Bronchial epithelial cell (primary cell): ENCODE measurements at places on chromosomes 16 and 17. TPM values are rescaled to one million over a fixed set of nuclear protein-coding genes. Genes with fewer than 3 reads are reported as not detected.

Gene SPATA22
- total RNA-seq: not detected in 2 replicates

Gene PIK3R5
- not detected in 2 replicates for total RNA-seq

Gene NOG
- total RNA-seq: under 0.01 and 0.26 TPM in 2 replicates

Gene CNTNAP1
- total RNA-seq: 0.51 and 0.53 TPM in 2 replicates

Gene GP1BA
- total RNA-seq: not detected in 2 replicates

Gene WDR45B
- total RNA-seq: 90.8 and 94.7 TPM in 2 replicates

Gene SLC47A1
- total RNA-seq: 1.3 and 1.6 TPM in 2 replicates

Gene MC1R
- total RNA-seq: 1.6 and 4.1 TPM in 2 replicates

Gene KRTAP4-4
- total RNA-seq: not detected in 2 replicates

Gene RBFOX1
- total RNA-seq: not detected in 2 replicates

Gene ESRP2
- 49.0 and 95.2 TPM in 2 replicates for total RNA-seq

Gene PROCA1
- 0.26 and 0.64 TPM in 2 replicates for total RNA-seq

Gene HOXB1
- under 0.01 TPM in 1 of 2 replicates, not detected in the other for total RNA-seq

Gene ZNF385C
- total RNA-seq: under 0.01 and 0.26 TPM in 2 replicates

Gene HCRT
- not detected in 2 replicates for total RNA-seq

Gene ATP2A3
- total RNA-seq: under 0.01 and 0.13 TPM in 2 replicates

Gene NUFIP2
- total RNA-seq: 26.9 and 32.8 TPM in 2 replicates

Gene OTOA
- not detected in 2 replicates for total RNA-seq

Gene BCL6B
- total RNA-seq: not detected in 2 replicates

Gene ERN2
- total RNA-seq: 0.26 and 2.2 TPM in 2 replicates

Gene FOXO3B
- total RNA-seq: 0.64 and 2.1 TPM in 2 replicates

Gene BMERB1
- 4.5 and 8.4 TPM in 2 replicates for total RNA-seq

Gene SEZ6L2
- 1.8 and 2.9 TPM in 2 replicates for total RNA-seq

Gene HS3ST3B1
- total RNA-seq: 0.26 and 0.53 TPM in 2 replicates

Gene TEKT5
- total RNA-seq: 0.26 and 0.53 TPM in 2 replicates

Gene SRCIN1
- under 0.01 and 0.64 TPM in 2 replicates for total RNA-seq

Gene ACSM5
- not detected in 2 replicates for total RNA-seq

Gene USH1G
- 1.1 and 3.3 TPM in 2 replicates for total RNA-seq

Gene LITAFD
- total RNA-seq: not detected in 2 replicates

Gene STX1B
- under 0.01 TPM in 1 of 2 replicates, not detected in the other for total RNA-seq

Gene KRT39
- not detected in 2 replicates for total RNA-seq

Gene SERPINF2
- 0.79 and 1.5 TPM in 2 replicates for total RNA-seq

Gene USP7
- 41.3 and 48.1 TPM in 2 replicates for total RNA-seq

Gene RAB26
- total RNA-seq: 0.26 and 0.90 TPM in 2 replicates

Gene CDH3
- 564 and 607 TPM in 2 replicates for total RNA-seq

Gene HS3ST3A1
- 0.13 and 0.53 TPM in 2 replicates for total RNA-seq

Gene SLC5A10
- total RNA-seq: 0.13 TPM in 1 of 2 replicates, not detected in the other

Gene VTN
- under 0.01 TPM in 2 replicates for total RNA-seq

Gene FNDC8
- total RNA-seq: not detected in 2 replicates

Gene RHBDF2
- 9.9 and 10.8 TPM in 2 replicates for total RNA-seq

Gene PRR15L
- 1.6 and 9.1 TPM in 2 replicates for total RNA-seq

Gene IL32
- total RNA-seq: 0.53 and 2.8 TPM in 2 replicates

Gene KRTAP2-2
- total RNA-seq: not detected in 2 replicates

Gene NOD2
- total RNA-seq: 2.4 and 11.6 TPM in 2 replicates

Gene DPEP2
- total RNA-seq: not detected in 2 replicates

Gene WSCD1
- total RNA-seq: 0.13 and 0.26 TPM in 2 replicates

Gene PIGS
- 25.5 and 36.0 TPM in 2 replicates for total RNA-seq

Gene GALR2
- not detected in 2 replicates for total RNA-seq

Gene HASPIN
- total RNA-seq: 0.53 and 0.64 TPM in 2 replicates
